ENCODE measurements at places on chromosomes 7 and 10.

DNA sequence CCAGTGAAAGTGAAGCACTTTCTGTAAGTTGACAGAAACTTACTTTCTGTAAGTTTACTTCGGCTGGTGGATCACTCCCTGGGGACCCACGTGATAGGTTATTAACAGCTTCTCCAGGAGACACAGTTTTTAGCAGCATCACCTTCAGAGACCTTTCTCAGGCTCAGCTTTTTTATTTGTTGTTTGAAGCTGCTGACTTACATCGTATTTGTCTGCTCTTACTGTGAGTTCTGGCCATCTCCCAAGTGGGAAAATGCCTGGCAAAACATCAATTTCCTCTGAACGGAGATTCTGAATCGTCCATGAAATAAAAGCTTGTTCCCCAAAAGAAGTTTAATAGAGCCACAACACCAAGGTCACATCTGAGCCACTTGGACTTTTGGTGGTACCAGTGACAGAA is 178.7 kb upstream of the PODXL start:
- peak; percentile 8 for DNase-seq

DNA sequence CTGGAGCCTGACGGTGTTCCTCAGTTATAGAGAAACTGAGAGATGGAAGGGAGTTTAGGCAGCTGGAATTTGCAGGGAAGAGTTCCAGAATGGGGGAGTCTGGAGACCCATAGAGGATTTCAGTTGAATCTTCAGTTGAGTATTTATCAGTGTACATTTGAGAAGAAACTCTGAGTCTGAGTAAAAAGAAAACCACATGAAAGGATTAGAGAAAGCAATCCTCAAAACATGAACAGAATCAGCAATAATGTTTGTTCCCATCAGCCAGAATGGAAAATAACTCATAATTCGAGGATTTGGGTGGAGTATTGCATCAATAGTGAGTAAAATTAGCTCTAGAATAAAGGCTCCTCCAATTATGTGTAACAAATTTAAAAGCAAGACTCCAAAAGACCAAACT is 130.0 kb upstream of the AHR start:
- DNase-seq: no peak

- peak; percentile 24 for DNase-seq
These were observed 1.3 kb downstream of the FBXL15 start for GRCh38 chr10:102421757-102422512.

DNA sequence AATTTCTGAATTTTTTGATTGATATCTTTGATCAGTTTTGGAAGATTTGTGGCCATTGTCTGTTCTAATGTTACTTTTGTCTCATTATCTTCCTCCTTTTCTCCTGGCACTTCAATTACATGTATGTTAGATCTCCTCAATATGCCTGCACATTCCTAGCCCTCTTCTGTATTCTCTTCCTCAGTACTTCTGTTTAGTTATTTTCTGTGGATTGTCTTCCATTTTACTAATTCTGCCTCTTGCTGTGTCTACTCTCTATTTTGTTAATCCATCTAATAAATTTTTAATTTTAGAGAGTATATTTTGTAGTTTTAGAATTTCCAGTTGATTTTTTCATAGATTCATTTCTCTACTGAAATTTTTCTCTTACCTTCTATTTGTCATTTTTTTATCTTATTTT is 137.1 kb downstream of the INSYN2A start:
- no peak for DNase-seq

DNA sequence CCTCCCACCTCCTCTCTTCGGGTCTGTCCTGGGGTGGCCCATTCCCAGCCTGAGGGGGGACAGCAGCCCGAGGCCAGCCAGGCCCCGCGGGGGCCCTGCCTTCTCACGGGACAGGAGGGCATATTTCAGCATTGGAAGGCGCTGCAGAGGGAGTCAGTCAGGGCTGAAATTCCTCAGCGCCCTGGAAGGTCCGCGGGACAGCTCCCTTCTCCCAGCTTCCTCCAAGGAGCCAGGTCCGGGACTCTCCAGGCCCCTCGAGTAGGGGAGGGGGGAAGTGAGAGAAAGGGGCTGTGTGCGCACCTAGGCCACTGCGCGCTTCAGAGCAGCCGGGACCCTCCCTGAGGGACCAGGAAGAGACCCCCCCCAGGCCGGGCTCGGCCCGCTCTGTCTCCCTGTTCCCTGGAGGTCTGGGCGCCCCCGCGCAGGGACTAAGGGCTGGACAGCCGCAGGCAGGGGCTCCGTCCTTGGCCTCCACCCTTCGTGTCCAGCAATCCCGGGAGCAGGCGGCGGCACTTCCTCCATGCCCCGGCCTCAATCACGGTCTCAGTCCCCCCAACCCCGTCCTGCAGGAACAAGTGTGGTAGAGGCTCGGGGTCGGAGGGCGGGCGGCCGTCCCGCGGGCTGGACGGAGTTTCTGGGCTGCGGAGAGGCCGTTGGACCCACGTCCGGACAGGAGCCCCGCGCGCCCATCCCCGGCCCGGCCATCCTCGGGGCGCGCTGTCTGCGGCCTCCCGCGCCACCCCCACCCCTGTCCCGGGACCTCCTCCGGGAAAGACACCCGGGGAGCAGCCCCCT is 6.0 kb upstream of the ELFN1 start:
- DNase-seq: no peak

- DNase-seq: no peak
These were observed 75.8 kb upstream of the IMMP2L start for GRCh38 chr7:111638078-111638477.

DNA sequence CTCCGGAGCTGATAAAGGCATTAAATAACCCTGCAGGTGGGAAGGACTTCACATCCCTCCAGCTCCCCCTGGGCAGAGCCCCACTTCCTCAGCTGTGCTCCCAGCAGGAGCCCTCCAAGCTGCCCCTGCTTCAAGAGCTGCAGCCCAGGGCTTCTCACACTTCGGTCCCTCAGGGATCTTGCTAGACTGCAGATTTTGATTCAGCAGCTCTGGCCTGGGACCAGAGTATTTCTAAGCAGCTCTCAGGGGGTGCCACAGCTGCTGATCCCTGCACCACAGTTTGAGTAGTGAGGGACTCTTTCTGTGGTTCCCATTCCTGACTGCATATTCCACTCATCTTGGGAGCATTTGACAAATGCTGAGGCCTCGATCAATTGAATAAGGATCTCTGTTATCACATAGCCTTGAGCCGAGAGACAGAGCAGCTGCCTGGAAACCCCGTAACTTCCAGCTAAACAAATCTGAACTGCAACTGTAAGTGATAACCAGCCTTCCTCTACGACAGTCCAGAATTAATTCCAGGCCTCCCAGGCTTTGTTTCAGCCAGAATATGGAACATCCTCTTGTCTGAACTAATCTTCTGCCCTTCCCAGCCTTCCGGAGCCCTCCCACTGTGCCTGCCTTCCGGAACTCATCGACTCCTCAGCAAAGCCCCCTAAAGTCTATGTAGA is 161.4 kb downstream of the CCDC3 start:
- peak; percentile 65 for DNase-seq

- DNase-seq: peak; percentile 1
These were observed 6.7 kb downstream of the PNLIPRP2 start for GRCh38 chr10:116627386-116627933.

- DNase-seq: no peak
These were observed 48.1 kb downstream of the NEURL1 start for GRCh38 chr10:103541616-103542015.

DNA sequence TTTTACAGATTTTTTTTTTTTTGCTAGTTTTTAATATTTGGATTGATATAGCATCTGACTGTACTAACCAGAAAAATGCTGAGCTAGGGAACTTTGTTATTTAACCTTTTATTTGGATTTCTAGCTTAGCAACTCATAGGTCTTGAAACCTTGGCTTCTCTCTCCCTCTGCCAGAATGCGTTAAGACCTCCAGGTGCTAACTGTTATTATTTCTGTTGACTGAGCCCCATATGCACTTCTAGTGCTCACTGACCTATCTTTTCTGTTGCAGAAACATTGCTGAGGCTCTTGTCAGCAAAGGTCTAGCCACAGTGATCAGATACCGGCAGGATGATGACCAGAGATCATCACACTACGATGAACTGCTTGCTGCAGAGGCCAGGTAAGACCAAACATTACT is 143.6 kb downstream of the LRRC4 start:
- no peak for DNase-seq

GRCh38 chr10:129849853-129850252 is 114.2 kb downstream of the EBF3 start:
- DNase-seq: no peak

- peak; percentile 37 for DNase-seq
These were observed 33.0 kb upstream of the PLXNA4 start for GRCh38 chr7:132609222-132609621.

DNA sequence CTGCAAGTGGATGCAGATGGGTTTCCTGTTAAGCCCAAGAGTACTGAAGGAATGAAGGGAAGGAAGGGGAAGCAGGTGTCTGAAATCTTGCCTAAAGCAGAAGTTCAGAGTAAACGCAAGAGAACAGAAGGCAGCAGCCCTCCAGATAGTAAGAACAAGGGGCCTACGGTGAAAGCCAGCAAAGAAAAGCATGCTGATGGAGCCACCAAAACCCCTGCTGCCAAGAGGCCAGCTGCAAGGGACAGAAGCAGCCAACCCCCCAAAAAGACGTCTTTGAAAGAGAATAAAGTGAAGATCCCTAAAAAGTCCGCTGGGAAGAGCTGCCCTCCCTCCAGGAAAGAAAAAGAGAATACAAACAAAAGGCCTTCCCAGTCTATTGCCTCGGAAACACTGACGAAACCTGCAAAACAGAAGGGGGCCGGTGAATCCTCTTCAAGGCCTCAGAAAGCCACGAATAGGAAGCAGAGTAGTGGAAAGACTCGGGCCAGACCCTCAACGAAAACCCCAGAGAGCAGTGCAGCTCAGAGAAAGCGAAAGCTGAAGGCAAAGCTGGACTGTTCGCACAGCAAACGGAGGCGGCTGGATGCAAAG is 152.5 kb downstream of the LCOR start:
- DNase-seq: peak; percentile 45

- peak; percentile 81 for DNase-seq
These were observed 254.8 kb downstream of the HTR7 start for GRCh38 chr10:90602862-90603610.

DNA sequence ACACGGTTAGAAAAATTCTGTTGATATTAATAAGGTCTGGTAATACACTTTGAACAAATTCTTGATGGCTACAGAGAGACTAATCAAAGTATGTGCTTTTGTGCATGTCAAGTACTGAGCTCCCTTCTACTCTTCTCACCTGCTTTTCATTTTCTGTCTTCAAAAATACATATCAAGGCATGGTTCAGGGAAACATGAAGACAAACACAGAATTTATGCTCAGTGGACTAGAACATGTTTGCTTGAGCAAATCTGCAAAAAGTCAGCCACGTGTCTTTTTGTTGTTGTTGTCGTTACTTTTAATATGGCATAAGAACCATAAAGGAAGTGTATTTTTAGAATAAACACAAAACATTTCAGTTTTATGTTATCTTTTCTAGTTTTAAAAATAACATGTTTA is 21.9 kb downstream of the CDK13 start:
- no peak for DNase-seq

DNA sequence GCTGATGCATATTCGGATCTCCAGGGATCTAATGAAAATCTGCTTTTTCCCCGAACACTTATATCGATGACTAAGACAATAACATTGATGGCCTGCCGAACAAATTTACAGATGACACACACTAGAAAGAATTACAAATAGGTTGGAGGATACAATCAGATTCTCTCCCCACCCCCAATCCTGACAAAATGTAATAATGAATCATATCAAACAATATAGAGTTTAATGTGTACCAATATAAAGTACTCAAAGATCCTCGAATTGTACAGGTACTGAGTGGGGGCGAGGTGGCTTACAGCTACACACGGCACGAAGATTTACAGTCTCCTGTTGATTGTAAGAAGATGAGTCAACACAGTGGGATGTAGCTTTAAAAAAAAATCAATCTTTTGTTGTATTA is 182.7 kb upstream of the MKLN1 start:
- DNase-seq: peak; percentile 42

- no peak for DNase-seq
These were observed 352.8 kb downstream of the KCNMA1 start for GRCh38 chr10:77284797-77285196.

- no peak for DNase-seq
These were observed 100.7 kb downstream of the GNAI1 start for GRCh38 chr7:80235334-80235733.

- no peak for DNase-seq
These were observed 46.8 kb upstream of the GLCCI1 start for GRCh38 chr7:7921830-7922229.

- no peak for DNase-seq
These were observed 104.9 kb upstream of the ABCB5 start for GRCh38 chr7:20510573-20510900.

GRCh38 chr10:61176424-61176823 is 232.4 kb upstream of the RHOBTB1 start:
- no peak for DNase-seq

- no peak for DNase-seq
These were observed 1290.3 kb downstream of the XPNPEP1 start for GRCh38 chr10:108633046-108633445.

GRCh38 chr7:90595801-90596670 is at the start of gene CDK14:
Gene CDK14 (plus strand): TSS chr7:90596321. CDS start chr7:90596628, 307 bp downstream.
- DNase-seq: peak; percentile 75

DNA sequence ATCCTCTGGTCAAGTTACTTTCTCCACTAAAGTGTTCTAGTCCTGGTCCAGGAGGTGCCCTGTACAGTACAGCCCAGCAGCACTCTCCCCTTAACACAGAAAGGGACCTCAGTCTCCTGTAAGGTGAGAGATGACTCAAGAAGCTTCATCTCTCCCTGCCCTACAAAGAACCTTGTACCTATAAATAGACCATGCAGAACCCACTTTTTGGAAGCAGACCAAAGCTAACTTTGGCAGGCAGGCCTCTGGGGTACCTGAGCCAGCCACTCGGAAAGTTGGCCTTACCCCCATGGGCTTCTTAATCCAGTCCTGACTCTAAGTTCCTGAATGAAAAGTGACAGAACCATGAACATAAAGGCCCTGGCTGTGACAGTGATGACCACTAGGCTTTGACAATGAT is 454.8 kb downstream of the KCNMA1 start:
- DNase-seq: no peak

DNA sequence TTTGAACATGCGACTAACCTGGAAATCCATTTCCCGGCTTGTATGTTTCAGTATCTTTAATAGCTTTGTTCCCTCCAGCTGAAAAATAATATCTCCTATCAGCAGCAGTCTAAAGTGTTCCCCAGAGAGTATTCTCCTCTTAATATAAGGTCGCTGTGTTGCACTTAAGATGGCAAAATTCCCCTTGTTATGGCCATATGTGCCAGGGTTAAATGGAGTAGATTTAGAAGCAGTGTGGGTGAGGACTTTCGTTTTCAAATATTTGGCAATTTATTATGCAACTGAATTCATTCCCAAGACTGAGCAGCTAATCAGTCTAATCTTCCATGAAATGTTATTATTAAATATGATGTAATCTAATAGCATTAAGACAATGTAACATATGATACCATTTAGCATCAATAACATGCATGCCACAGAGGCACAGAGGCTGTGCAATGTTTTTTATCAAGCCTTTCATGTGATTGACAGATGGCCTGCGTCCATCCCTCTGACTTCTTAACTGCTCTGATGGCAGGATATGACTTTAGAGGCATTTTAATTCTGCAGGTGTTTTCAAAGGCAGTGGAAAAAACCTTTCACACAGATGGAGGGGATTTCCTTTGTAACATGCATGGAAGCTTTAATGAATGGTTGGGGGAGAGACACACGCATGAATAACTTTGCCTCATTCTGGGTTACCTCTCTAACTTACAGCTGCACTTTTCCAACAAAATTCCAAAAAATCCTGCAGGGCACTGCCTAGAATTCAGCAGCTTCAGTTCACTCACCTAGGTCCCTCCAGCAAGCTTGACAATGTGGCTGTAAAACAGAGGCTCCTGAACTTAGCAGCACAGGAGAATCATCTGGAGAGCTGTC is 55.1 kb upstream of the ZPBP start:
- no peak for DNase-seq

All from choroid plexus epithelial cell (primary cell).